T-helper 1 cell (primary cell): ENCODE measurements at places on chromosomes 2 and 18.

GRCh38 chr2:132757002-132757589 is 87.1 kb upstream of the LYPD1 start:
- no peak for DNase-seq

DNA sequence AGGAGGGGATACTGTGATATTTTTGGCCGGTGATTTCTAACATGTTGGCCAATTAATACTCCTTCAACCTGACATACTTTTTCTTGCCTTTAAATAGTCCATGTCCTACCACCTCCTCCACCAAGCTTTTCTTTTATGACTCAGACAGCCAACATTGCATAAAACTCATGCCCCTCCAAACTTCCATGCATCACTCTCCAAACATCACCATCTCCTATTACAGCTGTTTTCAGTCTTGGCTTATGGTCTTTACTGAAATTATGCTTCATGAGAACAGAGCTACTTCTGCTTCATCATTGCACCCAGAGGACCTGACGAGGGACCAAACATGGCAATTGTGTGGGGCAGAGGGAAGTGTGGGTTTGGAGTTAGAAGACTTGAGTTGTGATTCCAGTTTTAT is 305.4 kb downstream of the LPIN1 start:
- no peak for DNase-seq

- no peak for DNase-seq
Observed at GRCh38 chr2:219631904-219632759, 4.7 kb downstream of the SLC4A3 start.

- no peak for DNase-seq
Observed at GRCh38 chr2:240463274-240463865, 27.9 kb downstream of the GPC1 start.

DNA sequence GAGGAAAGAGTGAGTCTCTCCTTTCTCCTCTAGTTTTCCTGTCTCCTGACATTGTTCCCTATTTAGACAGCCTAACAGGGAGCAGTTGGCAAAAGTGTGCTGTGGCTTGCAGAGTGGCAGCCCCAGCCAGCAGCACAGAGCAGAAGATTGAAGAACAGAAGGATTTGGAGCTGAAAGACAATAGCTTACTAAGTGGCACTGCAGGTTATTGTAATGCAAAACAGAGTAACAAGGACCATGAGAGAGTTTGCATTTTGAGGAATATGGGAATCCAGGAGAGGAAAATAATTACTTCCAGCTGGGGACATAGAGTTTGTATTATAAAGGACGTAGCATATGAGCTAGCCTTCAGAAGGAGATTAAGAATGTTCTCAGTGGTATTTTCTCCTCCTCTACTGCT is 342.4 kb downstream of the AKAIN1 start:
- DNase-seq, result no peak

GRCh38 chr2:95001051-95001562 is 24.4 kb upstream of the MAL start:
- no peak for DNase-seq
